ENCODE measurements at places on chromosomes 6 and 20. TPM values are rescaled to one million over a fixed set of nuclear protein-coding genes. Genes with fewer than 3 reads are reported as not detected.

DNA sequence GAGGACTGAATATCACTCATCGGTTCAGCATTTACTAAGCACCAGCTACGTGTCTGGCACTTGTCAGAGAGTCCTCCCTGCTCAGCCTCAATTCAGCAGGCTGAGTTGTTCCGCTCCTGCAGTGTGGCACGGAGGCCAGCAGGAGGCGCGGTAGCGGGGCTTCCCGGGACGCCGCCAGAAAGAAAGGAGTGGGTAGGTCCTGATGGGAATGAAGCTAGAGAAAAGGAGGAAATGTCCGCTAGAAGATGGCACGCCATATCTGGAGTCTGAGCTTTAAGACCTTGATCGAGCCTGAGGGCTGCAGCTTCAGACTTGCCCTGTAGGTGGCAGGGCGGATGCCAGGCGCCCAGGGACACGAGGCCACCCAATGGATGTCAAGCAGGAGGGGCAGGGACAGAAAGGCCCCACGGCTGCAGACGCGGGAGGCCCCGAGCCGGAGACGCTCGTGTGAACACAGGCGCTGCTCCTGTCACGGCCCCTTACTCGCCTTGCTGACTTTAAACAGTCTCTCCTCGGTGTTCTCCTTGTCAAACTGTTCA lies 18.7 kb downstream of the SERPINB6 start:
- H3K27ac ChIP-seq, result peak overlapping the region; percentile 49
- H3K4me3 ChIP-seq, result peak overlapping the region; percentile 18
- no peaks in the 10 kb centered on the region for H3K27me3 ChIP-seq

The ABHD12 gene
- total RNA-seq, result 28.7 TPM

The GSTA3 gene
- total RNA-seq, result not detected

The FAM209B gene
- 1.1 TPM for total RNA-seq

The SLC26A8 gene
- total RNA-seq, result not detected

DNA sequence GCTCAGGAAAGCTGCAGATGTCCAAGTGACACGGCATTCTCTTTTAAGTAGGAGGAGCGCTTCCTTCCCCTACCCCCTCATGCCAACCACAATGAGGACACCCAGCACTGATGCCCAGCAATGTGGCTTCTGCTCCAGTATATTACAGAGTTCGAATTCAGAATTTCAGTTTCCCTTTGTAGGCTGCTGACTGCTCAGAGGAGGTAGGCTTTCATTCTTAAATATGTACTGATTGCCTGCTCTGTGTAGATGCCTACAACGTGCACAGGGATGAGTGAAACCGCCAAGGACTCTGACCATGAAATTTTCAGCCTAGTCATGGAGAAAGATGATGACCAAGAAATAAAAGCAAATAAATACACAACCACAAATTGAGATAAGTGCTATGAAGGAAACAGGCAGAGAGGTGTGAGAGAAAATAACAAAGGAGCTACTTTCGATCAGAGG lies 50.9 kb upstream of the TNFAIP3 start:
- no peaks in the 10 kb centered on the region for H3K36me3 ChIP-seq
- peaks cover 59% of the 10 kb centered on the region for H3K4me1 ChIP-seq
- peak overlapping the region; percentile 32 for H3K4me3 ChIP-seq
- peak overlapping the region; percentile 74 for H3K27ac ChIP-seq
- H3K27me3 ChIP-seq, result no peaks in the 10 kb centered on the region

DNA sequence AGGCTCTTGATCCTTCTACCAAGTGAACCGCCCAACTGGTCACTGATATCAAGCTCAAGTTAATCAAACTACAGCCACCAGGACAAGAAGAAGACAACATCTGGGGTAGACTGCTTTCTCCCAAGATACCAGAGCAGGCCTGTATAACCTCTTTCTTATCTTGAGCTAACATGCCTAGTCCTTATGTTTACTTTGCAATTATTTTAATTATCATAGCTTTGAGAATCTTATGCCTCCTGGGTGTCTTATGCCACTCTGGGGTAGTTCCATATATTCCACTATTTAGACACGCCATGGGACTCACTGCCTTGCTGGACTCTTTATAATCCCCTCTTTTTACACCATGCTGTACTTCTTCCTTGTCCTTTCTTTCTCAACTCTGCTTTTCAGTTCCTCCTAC lies 41.5 kb upstream of the ECI2 start:
- H3K27me3 ChIP-seq, result peaks cover 15% of the 10 kb centered on the region
- no peak overlapping the region for H3K27ac ChIP-seq
- DNase-seq, result no peak
- no peaks in the 10 kb centered on the region for H3K36me3 ChIP-seq
- no peak overlapping the region for H3K4me3 ChIP-seq
- H3K4me1 ChIP-seq, result no peaks in the 10 kb centered on the region

DNA sequence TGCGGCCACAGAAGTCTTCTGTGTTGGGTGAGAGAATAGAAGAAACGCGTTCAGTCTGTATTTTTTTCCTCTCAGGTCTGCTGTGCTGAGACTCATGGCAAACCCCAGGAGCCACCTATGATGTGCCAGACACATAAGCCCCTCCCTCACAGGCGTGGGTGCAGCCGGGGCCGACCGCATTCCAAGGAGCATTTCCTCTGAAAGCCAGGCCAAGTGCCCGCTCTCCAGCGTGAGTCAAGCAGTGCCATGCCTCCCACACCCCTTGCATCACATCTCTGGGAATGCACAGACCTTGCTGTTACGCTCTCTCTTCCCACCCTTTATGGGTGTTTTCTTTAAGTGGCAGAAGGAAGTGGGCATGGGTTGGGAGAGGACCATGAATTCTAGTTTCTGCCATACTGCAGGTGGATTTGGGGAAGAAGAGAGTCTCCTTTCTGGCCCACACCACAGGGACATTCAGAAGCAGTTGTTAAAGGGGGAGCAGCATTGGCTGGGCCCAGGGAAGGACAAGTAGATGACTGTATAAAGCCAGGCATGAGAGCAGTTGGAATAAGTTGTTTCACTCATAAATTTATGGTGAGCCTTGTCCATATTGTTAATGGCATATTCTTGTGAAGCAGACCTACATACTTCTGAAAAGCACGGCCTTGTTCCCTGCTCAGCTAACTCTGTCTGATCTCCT lies 37.1 kb upstream of the TFAP2A start:
- no peaks in the 10 kb centered on the region for H3K4me1 ChIP-seq
- no peak overlapping the region for H3K4me3 ChIP-seq
- no peak overlapping the region for H3K27ac ChIP-seq
- H3K27me3 ChIP-seq, result peaks cover 2% of the 10 kb centered on the region
- no peaks in the 10 kb centered on the region for H3K36me3 ChIP-seq
- DNase-seq, result no peak

GRCh38 chr6:123352279-123352678 lies 284.5 kb downstream of the TRDN start:
- H3K27me3 ChIP-seq, result no peaks in the 10 kb centered on the region
- H3K27ac ChIP-seq, result no peak overlapping the region
- no peaks in the 10 kb centered on the region for H3K36me3 ChIP-seq
- no peak for DNase-seq

DNA sequence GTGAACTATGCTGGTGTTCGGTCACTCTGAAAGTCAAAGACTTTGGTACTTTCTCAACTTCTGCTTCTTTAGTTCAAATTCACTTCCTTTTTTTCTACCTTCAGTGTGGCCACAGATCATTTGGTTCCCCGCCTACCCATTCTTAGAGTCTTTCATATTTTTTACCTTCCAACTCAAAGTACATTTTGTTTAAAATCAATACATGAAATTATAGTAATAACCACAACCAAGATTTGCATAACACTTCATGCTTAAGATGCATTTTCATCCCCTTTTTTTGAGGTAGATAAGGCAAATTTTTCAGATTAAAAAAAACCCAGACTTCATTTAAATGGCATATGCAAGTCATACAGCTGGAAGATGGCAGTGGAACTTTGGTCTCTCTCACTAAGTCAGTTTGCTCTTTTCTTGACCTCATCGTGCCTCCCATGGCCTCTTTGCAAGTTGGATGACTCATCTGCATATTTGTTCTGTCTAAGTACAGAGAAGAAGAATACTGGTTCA lies 11.9 kb upstream of the CNR1 start:
- H3K27ac ChIP-seq, result no peak overlapping the region
- DNase-seq, result no peak
- H3K27me3 ChIP-seq, result peaks cover 12% of the 10 kb centered on the region
- H3K4me1 ChIP-seq, result no peaks in the 10 kb centered on the region

Measured in activated CD8-positive, alpha-beta T cell treated with anti-CD3 and anti-CD28 coated beads, Interleukin-2, amount 10 ng/mL, durations not matched to agents 7 days and 5 days (primary cell).